Adrenal gland (tissue), 19 donors: ENCODE measurements at places on chromosomes 4 and X.

GRCh38 chr4:172962564-172963353 lies 205.9 kb upstream of the GALNT7 start:
- no peak for DNase-seq

- DNase-seq, result no peak
These were observed 69.6 kb downstream of the KIT start for GRCh38 chr4:54727346-54727745.

GRCh38 chr4:84496331-84496705 lies 2.8 kb downstream of the NKX6-1 start:
- no peak for DNase-seq

GRCh38 chr4:122632396-122633143 lies 11.7 kb upstream of the IL21 start:
- DNase-seq, result no peak

- DNase-seq, result no peak
These were observed 1.3 kb downstream of the ANAPC4 start for GRCh38 chr4:25378437-25378743.

GRCh38 chr4:176798540-176798939 lies 5.8 kb upstream of the VEGFC start:
- DNase-seq, result no peak

- no peak for DNase-seq
These were observed 22.1 kb downstream of the RWDD4 start for GRCh38 chr4:183636923-183637322.

DNA sequence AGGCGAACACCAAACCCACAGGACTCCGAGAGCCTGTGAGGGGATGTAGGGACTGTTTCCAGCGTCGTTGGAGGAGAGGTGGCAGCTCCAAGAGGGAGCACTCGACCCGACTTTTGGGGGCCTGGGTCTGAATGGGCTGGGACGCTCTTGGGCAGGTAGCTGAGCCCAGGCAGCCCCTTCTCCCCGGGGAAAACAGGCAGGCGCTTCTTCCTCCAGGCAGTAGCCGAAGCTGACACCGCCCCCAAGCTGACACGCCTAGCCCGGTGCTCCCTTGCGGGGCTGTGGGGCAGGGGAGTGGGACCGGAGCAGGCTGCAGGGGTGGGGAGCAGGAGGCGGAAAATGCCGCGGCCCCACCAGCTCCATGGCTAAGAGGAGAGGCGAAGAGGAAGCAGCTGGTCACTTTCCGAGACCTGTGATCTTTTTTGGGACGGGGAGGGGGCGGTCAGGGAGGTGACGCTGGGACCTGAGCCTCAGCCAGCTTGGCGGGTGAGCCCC lies 4.2 kb downstream of the NKX1-1 start:
- DNase-seq, result no peak

DNA sequence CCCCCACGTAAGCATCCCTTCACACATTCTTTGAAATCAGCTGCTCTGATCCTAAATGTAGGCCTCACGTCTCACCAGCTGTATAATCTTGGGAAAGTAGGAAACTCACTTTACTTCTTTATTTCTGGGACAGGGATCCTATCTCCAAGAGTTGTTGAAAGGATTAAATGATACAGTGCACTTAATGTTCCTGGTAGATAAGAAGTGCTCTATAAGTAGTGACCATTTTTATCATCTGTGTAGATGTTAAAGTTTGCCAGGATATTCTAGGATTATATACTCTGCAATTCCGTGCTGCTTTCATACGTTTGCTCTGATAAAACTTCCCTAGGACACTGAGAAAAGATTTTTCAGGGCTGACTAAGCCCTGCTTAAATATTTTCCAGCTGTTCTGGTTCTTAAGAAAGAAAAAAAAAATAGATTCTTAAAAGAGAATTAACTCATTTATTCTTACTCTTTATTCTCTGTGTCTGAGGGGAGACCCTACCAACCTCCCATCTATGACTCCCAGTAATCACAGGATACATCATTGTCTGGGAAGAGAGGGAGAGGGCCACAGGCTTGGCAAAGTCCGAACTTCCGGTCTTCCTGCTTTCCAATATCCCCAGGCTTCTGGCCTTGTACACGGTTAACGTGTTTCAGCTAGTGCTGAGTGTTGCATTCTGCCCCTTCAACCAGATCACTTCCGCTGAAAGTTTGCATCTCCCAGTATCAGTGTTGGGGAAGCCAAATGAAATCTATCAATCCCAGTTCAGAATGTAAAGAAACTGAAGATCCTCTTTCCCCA lies 269.2 kb downstream of the TRIML1 start:
- no peak for DNase-seq

DNA sequence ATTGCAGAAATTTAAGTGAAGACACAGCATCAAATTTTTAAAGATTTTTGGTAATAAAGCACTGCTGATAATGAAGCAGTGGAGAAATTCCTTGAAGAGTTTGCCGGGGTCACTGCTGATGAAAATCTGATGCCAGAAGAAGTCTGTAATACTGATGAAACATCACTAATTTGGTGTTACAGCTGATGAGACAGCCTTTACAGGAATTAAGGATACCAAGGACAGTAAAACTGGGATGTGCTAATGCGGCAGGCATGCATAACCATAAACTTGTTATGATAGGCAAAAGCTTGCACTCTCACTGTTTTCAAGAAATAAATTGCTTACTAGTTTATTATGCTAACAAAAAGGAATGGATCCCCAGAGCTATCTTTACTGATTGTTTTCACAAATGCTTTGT lies 52.9 kb upstream of the VEGFC start:
- DNase-seq, result no peak

GRCh38 chr4:22999419-22999818 lies 306.7 kb downstream of the GBA3 start:
- no peak for DNase-seq

- no peak for DNase-seq
These were observed 430.3 kb upstream of the MAOA start for GRCh38 chrX:43225626-43226328.

GRCh38 chr4:55161739-55162138 lies 36.3 kb upstream of the KDR start:
- DNase-seq, result no peak

- no peak for DNase-seq
These were observed 465.6 kb upstream of the AGA start for GRCh38 chr4:177907736-177908424.

- no peak for DNase-seq
These were observed 1021.1 kb downstream of the STIM2 start for GRCh38 chr4:27881705-27882104.
